ENCODE measurements at places on chromosomes 2 and 18.

DNA sequence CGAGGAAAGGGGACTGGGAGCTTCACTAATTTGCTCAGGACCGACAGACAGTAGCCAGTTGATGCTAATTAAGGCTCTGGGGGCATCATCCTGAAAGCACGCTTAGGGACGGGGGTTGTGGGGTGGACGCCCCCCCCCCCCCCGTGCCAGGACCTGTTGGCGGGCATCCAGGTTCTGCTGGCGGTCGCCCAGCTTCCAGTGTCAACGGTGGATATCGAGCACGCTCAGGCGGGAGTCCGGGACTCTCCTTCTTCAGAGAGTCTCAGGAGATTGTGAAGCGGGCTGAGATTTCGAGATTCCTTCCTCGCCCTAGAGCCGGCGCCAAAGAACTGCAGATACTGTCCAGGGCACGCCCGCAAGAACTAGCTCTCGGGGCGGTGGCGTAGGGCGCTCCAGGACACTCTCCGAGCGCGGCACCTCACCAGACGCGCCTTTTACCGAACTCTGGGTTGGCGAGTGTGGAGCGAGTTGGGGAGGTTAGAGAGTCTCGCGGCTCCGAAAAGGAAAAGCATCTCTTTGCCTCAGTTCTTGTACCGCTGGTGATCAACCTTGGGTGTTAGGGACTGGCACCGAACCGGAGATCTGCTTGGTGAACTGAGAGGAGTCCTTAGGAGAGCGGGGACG, 5.6 kb downstream of the RAX start:
- no peak for DNase-seq

GRCh38 chr2:52343706-52344266, 1311.9 kb upstream of the NRXN1 start:
- DNase-seq, result no peak

GRCh38 chr18:35740656-35741055, 159.1 kb downstream of the GALNT1 start:
- DNase-seq, result no peak

DNA sequence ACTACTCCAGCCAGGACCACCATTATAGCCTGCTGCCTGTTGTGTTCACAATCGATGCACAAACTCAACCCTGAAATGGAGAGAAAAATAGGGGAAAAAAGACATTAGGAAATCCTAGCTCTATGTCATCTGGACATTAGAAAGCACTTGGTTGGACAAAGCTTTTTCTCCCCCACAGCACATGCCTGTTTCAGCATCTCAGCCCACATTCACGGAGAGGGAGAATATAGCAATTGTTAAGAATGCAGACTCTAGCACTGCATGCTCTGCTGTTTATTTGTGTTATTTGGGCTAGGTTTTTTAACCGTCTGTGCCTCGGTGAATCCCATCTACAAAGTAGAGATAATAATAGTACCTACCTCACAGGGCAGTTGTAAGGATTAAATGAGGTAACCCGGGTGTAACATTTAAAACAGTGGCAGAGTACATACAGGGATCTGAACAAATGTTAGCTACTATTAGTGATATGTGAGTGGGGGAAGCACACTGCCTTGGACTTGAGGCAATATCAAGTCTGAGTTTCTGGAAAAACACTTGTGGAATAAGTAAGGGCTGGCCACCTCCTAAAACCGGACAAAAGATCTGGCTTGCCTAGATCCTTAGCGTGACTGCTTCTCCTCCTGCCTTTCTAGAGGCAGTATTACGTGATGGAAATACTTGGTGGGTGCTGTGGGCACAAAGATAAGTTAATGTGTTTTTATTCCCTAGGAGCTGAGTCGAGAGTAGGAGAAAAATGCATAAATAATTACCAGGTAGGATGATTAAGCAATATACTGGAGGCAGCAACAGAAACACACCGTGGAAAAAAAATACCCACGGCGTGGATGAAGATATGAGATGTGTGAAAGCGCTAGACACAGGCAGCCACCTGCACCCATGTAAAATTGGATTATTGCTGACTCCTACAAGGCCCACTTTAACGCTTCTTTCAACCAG, 1.0 kb upstream of the PPP1CB start:
- DNase-seq, result no peak

DNA sequence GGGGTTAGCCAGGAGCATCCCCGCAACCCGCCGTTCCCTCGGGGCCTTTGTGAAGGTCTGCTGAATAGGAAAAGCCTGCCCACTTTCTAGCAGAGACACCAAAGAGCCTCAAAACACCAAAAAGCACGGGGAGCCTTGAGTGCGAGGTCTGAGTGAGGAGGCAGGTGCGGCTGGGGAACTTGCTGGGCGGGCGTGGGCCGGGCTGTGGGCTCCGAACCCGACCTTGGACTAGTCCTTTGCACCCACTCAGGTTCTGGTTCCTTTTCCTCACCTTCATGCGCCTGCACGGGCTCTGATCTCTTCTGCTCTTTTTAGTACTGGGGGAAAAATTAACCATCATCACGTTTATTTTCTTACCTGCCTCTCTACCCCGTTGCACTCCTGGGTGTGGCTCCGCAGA, 19.9 kb downstream of the APCDD1 start:
- DNase-seq, result no peak

Measured in activated T-helper 1 cell treated with anti-CD3 and anti-CD28 coated beads, Interleukin-2, amount 50 U/mL, for 16 hours (primary cell).